ENCODE measurements at places on chromosomes 7 and 10.

GRCh38 chr10:77661100-77661499 lies 23.5 kb upstream of the KCNMA1 start:
- no peak for DNase-seq

GRCh38 chr10:110927461-110927860 lies 8.1 kb downstream of the SHOC2 start:
- DNase-seq: no peak

- no peak for DNase-seq
These were observed at the start of gene MICALL2 for GRCh38 chr7:1458683-1459511. MICALL2 (minus strand) TSS chr7:1459470; CDS start chr7:1459326, 144 bp downstream.

- DNase-seq: no peak
These were observed 57.1 kb downstream of the C10orf143 start for GRCh38 chr10:130053561-130053960.

Data from esophagus squamous epithelium (tissue), 5 donors.